ENCODE measurements at places on chromosomes 2 and 18.

- no peak for DNase-seq
Measured at GRCh38 chr18:72651033-72651432, 106.9 kb upstream of the CBLN2 start.

GRCh38 chr18:41922176-41922575, 32.9 kb upstream of the PIK3C3 start:
- DNase-seq: no peak

GRCh38 chr18:5510135-5510846, 33.5 kb downstream of the EPB41L3 start:
- no peak for DNase-seq

DNA sequence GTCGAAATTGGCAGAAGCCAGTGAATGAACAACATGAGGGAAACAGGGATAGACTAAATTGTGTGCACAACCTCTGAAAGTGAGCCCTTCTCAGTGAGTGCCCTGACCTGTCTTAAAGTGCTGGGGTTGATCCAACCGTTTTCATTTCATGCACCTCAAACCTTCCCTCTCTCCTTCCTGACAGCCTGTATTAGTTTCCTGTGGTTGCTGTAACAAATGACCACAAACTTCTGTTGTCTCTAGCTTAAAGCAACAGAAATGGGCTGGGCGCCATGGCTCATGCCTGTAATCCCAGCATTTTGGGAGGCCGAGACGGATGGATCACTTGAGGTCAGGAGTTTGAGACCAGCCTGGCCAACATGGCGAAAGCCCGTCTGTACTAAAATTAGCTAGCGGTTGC, 48.8 kb upstream of the PPP1CB start:
- no peak for DNase-seq

DNA sequence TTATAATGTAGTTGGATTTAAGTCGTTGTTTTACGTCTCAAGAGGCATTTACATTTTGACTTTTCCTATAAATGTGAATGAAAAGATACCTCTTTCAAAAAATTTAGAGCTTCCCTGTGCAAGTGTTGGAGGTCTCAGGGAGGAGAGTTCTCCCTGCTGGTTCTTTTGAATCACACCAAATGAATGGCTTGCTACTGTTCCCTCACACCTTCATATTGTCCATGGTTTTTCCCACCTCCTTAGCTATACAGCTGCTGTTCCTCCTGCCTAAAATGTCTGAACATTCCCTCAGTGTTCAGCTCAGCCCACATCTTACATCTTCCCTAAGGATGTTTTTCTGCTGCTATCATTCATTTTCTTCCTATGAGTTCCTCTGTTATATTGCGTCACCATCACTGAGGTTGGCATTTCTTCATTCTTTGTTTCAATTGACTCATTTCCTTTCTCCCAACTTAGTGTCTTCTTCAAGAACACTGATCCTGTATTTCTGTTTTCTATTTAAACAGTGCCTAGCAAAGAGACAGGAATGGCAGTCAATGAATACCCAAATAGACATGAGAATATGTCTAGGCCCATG, 46.0 kb downstream of the COX7A2L start:
- no peak for DNase-seq

DNA sequence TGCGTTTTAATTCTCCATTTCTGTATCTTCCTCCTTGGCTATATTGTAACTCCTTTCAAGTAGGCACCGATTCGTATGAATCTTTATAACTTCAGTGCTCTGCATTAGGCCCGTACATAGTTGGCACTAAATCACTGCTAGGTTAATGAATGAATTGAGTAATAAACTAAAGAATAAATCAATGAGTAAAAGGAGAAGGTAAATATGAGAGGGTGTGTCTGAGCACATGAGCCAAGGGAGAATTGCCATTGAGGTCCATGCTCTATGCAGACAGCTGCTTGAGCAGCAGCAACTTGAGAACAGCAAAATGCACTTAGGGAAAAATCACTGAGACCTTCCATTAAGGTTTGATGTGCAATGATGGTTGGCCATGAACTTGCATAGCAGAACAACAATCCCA, 11.2 kb upstream of the TRPM8 start:
- no peak for DNase-seq

GRCh38 chr2:33052361-33052735, 105.6 kb downstream of the LTBP1 start:
- DNase-seq: no peak

DNA sequence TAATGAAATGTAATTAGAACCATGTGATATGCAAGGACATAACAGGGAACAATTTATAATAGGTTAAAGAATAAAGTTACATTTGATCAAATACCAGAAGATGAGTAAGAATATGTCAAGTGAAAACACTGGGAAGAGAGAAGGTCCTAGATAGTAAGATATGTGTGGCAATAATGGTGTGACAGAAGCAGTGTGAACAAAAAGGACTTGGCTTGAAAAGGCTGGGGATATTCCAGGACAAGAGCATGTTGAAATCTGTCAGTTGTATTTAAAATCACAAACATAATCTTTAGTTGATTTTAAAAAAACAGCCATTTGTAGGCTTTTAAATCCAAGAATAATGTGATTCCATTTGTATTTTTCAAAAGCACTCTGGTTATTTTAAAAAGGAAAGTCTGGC, 1399.9 kb upstream of the SLC39A10 start:
- DNase-seq: no peak

DNA sequence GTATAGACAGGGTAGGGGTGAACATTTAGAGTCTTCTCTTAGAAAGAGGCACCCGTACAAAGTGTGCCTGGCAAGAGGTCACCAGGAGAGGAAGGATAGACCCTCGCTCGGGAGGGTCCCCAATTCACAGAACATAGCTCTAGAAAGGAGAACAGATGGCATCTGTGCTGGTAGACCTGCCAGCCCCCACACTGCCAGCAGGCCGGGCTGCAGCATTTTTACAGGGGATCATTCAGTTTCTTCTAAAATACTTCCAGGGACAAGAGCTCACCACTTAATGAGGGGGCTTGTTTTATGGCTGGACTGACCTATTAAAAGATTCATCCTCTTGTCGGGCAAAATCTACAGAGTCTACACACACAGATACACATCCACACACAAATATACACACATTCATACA, 149.9 kb downstream of the SEPTIN10 start:
- no peak for DNase-seq

GRCh38 chr2:172461591-172462372, 34.4 kb downstream of the ITGA6 start:
- peak; percentile 51 for DNase-seq

DNA sequence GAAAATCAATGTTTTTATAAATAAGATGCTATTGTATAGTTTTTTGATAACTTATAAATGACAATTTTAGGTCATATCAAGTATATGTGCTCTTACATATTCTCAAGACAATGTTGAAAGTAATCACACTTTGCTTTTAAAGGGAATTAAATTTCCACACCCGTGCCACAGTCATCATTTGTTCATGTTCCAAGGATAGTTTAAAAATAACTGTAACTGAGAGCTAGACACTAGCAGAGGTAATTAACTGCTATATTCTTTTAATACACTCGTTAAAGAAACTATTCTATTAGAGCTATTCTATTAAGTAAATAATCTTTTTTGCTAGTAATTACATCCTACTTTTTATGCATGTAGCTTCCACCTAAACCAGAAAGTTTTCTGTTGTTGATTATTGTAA, 18.0 kb downstream of the GEN1 start:
- DNase-seq: no peak

DNA sequence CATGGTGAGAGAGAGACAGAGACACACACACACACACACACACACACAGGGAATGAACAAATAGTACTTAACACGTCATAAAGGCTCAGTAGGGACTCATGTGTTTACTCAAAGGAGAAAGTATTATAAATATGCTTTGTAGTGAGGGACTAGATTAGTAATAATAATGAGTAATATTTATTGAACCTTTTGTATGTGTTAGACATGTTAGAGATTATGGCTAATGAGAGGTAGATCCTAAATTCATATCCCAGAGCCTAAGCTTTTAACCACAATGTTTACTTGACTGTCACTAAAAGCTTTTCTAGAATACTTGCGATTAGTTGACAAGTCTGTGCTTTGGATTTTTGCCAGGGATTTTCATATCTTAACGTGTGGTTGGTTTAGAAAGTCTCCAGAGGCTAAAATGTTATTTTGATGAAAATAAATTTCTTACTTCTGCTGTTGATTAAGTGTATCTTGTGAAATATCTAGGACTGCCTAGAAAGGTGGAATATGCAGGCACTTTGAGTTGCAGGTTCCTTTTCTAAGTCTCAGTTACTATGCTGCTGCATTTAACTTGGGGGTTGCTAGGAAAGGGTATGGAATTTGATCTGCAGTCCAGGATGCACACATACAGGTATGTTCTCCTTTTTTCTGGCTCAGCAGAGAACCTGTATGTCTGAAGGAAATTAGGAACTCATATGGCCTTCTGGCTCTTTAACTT, 64.5 kb downstream of the UBR3 start:
- no peak for DNase-seq

GRCh38 chr18:33583901-33584300, 5.9 kb downstream of the ASXL3 start:
- no peak for DNase-seq

- no peak for DNase-seq
Measured at GRCh38 chr2:68031542-68032160, 31.2 kb downstream of the C1D start.

DNA sequence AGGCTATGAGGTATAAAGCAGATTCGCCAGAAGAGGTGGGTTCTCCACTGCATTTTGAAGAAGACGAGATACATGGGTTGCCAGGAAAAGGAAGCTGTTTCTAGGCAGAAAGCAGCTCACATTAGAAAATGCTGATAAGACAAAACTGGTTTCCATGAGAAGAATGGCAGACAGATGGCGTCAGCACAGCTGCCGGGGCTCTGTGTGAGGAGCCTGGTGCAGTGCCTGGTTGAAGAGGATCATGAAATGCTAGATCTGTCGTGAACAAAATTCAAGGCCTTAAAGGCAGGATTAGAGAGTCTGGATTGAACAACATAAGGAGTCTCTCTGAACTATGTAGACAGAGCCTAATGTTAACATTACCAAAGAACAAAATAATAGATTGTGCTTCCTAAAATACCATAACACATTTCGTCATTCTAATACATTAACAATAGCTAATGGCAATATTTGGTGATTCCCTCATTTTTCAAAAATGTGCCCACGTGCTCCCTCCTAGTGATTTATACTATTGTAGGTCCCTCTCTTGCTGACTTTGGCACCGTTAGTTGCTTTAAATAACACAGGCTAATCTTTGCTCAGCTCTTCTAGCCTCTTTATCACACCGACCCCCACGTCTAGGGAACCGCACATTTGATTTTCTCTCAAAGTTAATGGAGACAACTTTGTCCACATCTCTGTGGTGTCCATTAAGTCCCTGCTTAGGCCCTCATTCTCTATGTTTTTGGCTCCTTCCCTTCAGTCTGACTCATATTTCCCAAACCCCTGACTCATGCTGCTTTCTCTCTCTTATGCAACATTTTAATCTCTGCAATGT, 38.2 kb downstream of the EFEMP1 start:
- no peak for DNase-seq

Measured in left hindlimb (tissue), 1 donor.